ENCODE measurements at places on chromosomes 3 and 15.

DNA sequence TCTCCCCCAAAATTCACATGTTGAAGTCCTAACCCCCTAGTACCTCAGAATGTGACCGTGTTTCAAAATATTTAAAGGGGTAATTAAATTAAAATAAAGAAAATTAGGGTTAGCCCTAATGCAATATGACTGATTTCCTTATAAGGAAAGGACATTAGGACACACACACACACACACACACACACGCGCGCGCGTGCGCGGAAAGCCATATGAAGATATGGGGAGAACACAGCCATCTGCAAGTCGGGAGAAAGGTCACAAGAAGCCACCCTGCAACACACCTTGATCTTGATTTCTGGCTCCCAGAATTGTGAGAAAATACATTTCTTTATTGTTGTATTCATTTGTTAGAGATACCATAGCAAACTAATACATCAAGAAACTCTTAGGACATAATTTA, 54.6 kb upstream of the STXBP5L start:
- no peak for DNase-seq

DNA sequence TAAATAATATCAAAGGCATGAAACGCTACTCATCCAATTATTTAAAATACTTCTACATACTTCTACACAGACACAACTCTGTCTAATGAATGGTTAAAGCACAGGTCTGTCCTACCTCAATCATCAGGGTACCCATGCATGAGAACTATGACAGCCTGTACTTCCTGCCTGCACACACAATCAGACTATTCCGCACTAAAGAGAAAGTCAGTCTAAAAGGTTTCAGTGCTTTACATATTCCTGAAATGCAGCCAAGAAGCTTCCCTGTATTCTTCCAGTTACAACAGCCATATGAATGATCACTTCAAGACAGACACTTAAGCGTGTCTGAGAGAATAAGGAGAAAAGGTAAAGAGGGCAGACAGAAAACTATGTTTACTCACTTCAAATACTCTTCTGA, 58.8 kb downstream of the TUBGCP4 start:
- DNase-seq = no peak

DNA sequence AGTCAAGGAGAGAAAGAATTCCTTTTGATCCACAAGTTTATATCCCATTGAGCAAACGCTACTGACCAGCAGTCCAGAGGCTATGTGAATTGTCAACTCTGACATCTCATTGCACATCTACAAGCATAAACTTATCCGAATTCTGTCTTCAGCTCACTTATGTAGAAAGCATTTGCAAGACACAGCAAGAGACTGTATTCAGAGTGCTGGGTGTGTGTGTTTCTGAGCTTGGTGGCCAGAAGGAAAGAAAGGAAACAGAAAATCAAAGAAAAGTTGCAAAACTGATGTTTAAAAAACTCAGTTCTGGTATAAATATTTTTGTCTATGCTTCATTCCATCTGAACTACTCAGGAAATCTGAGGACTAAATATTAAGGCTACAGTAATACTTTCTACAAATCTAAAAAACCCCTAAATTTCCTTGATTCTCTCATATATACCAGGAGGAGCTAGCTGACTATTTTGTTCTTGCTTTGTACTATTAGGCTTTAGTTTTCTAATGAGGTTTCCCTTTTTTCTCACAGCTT, 45.5 kb downstream of the LSAMP start:
- DNase-seq = no peak

DNA sequence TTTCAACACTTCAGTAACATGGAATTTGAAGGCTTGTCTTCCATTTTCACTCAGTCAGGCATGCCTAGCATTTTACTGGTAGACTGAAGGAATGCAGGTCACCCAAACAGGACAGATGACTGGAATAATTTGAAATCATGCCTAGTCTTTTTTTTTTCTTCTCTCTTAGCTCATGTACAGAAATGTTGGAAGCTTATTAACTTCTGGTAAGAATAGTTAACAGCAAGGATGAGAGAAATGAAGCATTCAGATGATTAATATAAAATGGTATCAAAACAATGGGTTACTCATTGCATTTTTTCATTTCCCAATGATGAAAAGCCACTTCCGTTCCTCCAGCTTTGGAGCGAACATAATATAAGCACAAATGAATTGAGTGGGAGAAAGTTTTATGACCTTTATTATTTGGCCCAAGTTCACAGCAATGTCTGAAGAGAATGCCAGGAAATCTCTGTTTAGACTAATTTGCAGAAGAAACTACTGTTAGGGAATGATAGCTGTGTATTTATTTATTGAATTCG, 431.6 kb upstream of the RASGRP1 start:
- no peak for DNase-seq

- DNase-seq = no peak
Observed at GRCh38 chr15:68541743-68542142, 37.0 kb upstream of the CORO2B start.

All from activated CD4-positive, alpha-beta T cell treated with anti-CD3 and anti-CD28 coated beads, Interleukin-2, amount 50 U/mL, for 24 hours (primary cell).